Amniotic epithelial cell (primary cell): ENCODE measurements at places on chromosomes 5 and 9.

GRCh38 chr9:87237336-87237735, 260.3 kb upstream of the DAPK1 start:
- peak; percentile 82 for DNase-seq

- peak; percentile 73 for DNase-seq
Observed at GRCh38 chr5:65925044-65925600, 1.3 kb upstream of the ERBIN start.

GRCh38 chr5:53645078-53645477, 84.6 kb downstream of the NDUFS4 start:
- no peak for DNase-seq

- no peak for DNase-seq
Observed at GRCh38 chr9:9523476-9524139, 1089.2 kb downstream of the PTPRD start.

- DNase-seq = no peak
Observed at GRCh38 chr5:27158171-27158570, 119.8 kb upstream of the CDH9 start.

DNA sequence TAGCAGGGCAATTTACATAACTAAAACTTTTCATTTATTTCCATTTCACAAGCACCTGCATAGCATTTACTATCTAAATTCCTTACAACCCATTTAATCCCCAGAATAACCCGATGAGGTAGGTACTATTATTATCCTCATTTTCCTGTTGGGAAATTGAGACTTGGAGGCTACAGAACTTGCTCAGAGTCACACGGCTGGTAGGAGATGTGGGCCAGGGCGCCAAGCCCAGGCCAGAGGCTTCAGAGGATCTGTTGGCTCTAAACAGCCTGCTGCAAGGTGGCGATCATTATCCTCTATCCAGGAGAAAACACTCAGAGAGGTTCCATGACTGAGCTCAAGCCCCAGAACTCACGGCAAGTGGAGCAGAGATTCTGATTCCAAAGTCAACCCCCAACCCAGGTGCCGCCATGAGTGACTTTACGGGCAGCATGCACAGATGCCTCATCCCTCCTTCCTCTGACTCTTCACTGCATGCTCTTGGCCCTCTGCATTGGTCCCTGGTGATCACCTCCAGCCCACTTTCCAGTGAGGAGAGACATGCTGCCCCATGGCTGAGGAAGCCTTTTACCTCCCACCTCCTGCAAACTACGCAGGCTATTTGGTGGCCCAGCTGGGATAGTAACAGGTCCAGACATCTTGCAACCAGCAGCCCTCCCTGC, 168.4 kb upstream of the FSTL4 start:
- no peak for DNase-seq

DNA sequence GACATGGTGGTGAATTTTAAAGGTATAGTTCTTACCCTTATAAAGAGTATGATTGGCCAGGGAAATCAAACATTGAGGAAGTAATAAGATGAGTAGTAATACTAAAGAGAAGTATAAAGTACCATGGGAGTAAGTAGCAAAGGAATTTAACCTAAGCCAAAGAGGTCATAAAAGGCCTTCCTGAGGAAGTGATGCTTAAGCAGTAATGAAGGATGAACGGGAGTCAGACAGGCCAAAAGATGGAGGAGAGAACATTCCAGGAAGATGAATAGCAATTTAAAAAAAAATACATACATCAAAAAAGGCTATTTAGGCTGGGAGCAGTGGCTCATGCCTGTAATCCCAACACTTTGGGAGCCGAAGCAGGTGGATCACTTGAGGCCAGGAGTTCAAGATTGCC, 29.0 kb downstream of the KLHL3 start:
- peak; percentile 14 for DNase-seq

DNA sequence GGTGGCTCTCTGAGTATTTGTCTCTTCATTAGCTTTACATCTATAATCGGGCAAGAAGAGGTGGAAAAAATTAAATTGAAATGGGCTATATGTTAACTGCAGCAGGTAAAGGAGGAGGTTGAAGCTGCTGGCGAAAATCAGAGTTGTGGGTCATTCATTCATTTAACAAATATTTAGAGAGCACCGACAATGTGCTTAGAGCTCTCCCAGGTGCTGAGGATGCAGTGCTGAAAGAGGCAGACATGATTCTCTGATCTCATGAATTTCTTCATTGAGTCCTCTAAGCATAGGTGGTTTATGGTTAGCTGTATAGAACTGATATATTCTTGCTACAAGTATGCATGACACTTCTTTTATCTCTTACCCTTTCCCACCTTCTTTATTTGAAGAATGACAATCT, 243.4 kb downstream of the RFX3 start:
- DNase-seq = no peak

DNA sequence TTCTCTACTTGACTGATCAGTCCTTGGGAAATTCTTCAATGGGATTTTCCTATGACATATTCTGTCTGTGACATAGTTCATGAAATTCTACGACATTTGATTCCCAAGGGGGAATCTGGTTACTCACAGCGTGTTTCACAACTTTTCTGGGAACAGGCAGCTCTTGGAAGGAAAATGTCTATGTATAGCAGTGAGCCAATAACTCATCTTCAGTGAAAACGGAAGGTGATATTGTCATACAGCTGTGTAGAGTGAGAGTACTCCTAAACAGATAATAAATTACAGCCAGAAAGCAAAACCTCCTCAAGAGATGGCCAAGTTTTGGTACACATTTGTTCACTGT, 91.4 kb downstream of the C9orf152 start:
- DNase-seq = peak; percentile 96

DNA sequence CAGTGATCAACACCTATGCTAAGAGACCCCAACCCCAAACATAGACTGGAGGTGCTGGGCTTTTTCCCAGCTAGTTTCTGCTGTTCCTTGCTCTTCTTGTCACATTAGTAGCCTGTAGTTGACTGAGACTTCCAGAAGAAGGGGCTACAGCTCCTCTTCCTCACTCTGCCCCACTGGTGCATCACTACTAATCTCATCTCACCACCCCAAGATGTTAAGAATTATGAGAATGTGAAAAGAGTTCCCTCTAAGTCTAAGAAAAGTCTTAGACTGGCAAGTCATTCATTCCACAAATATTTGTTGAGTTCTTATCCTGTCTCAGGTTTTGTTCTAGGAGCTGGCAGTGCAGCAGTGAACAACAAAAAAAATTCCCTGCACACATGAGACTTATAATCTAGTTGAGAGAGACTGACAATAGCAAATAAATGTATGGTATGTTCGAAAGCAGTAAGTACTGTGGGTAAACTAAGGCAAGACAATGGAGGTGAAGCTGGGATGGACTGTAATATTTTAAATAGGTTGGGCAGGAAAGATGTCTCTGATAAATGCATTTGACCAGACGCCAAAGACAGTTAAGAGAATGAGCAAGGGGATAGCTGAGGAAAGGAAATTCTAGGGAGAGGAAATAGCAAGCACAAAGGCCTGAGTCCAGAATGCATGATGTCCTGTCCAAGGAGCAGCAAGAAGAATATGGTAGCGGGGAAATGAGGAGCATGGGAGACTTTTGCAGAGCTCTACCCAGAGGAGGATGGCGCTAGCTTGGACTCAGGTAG, 92.3 kb downstream of the PTCD2 start:
- DNase-seq = peak; percentile 78

- no peak for DNase-seq
Observed at GRCh38 chr9:134943836-134944235, 26.1 kb upstream of the FCN1 start.

GRCh38 chr5:142684508-142685041, 1.3 kb downstream of the FGF1 start:
- no peak for DNase-seq

DNA sequence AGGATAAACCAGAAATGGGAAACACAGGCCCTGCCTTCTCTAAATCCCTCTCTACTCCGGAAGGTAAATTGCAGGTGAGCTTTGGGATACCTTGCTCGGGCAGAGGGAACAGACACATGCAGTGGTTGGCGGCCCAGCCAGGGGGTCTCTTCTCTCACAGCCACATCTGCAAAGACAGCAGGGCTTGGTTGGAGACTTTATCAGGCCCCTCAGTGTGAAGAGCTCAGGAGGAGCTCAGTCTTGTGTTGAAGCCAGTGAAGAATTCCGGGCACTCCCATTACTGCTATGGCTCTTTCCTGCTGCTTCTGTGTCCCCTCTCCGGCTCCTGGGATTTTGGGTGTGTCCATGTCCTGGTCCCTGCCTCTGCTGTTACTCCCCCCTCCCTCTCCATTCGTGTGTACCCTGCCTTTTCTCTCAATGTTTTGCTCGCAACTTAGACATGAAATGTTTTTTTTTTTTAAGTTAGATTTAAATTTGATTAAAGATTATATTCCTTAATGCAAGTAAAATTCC, 99.8 kb downstream of the TRIO start:
- DNase-seq = no peak

DNA sequence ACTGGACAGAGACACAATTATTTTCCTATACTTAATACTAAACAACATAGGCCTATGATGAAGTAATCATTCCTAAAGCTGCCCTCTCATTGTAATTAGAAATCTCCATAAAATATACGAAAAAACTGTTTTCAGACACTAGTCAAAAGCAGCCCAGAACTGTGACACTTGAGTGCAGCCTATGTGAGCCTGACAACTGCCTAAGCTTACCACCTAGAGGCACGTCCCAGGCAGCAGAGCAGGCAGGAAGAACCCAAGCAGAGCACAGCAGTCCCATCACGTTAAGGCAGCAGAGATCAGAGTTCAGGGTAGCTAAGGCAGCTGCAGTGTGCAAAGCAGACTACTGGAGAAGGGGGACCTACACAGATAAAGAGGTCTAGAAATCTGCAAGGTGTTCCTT, 46.4 kb downstream of the GOLPH3 start:
- DNase-seq = no peak

DNA sequence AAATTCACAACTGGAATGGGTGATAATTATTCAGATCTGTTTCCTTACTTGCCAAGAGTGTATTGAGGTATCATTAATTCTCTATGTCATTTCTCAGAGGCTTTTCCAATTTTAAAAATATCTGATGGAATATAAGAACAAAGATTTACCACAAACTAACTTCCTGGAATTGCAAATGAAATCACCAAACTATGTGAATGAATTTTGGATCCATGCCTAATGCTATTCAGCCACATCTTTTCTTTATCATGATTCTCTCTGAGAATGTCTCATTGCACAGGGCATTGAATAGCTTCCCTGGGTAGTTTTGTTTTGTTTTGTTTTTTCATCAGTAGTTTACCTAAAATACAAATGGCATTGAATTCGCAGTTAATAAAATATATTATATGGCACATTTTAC, 146.9 kb upstream of the FBN2 start:
- peak; percentile 51 for DNase-seq

DNA sequence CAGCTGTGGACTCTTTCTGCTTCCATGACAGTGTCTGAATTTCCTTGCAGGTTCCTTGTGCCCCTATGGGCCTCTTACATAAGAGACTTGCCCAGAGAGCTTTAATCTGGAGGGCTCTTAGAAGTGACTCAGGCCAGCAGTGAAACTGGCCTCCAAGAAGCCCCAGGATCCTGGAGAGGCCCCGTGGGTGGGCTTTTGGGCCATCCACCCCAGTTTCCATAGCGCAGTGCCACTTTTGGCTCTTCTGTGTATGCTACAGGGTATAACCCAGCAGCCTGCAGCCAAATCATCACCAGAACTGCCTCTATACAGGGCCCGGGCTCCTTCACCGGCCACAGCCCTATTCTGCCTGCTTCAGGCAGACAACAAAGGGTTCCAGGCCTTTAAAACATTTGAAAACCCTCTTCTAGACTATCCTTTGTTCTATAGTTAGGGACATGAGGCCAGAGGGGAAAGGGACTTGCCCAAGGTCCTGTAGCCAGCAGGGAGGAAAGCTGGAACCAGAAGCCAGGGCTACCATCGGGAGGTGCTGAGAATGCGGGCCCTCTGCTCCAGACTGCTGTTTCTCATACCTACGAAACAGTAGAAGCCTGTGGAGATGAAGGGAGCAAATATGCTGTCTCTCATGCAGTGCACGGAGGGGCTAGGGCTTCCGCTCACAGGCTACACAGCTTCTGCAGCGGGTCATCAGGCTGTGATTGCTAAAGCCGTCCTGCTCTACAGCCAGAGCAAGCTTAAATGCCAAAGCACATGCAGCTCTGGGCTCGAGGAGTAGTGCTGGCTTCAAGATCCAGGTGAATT, 18.0 kb downstream of the SH3PXD2B start:
- no peak for DNase-seq

- no peak for DNase-seq
Observed at GRCh38 chr9:124258607-124259157, 933 bp downstream of the NEK6 start.

- no peak for DNase-seq
Observed at GRCh38 chr9:7347556-7347955, 452.0 kb downstream of the DMAC1 start.

DNA sequence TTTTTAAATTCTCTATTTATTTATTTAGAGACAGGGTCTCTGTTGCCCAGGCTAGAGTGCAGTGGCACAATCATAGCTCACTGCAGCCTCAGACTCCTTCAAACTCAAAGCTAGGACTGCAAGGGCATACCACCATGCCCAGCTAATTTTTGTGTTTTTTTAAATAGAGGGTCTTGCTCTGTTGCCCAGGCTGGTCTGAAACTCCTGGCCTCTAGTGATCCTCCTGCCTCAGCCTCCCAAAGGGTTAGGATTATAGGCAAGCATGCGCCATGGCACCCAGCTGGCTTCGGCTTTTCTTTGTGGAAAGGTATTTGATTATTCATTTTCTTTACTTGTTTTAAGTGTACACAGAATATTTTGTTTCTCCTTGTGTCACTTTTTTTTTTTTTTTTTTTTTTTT, 5.2 kb downstream of the ZNF346 start:
- DNase-seq = no peak

GRCh38 chr5:88769165-88769564, 113.8 kb downstream of the MEF2C start:
- DNase-seq = no peak

GRCh38 chr5:192970-193831, 1.9 kb downstream of the LRRC14B start:
- DNase-seq = no peak

DNA sequence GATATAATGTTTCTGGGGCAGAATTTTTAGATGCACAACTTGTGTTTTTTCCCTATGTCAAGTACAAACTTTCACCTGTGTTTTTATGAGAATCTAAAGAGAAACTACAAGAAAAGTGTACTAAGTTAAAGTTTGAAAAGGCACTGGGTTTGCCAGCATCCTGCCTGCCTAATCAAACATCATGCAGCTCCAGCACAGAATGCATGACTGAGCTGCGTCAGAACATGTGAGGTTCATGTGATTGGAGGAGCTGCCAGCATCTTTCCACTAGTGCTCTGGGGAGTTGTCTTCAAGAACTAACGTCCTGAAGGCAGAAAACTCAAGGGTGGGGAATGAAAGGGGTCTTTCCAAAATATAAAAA, 46.1 kb upstream of the RIC1 start:
- DNase-seq = no peak

GRCh38 chr5:9128136-9128535, 417.7 kb downstream of the SEMA5A start:
- no peak for DNase-seq

- peak; percentile 48 for DNase-seq
Observed at GRCh38 chr9:135925496-135926133, 18.3 kb upstream of the CAMSAP1 start.

DNA sequence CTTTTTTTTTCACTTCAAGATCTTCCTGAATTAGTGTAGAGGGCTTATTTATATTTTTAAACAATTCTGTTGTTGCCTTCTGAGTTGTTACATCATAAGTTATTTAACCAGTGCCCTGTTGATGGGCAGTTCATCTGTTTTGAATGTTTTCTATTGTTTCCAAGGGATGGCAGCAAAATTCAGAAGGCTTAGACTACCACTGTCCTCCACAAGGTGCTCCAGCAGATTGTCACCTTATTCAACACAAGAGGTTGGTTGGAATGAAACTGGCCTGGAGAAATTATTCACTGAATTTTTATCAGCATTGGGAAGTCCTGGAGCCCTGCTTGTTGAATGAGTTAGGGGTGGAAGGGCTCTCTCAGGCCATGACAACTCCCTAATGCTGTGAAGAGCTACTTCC, 1.3 kb upstream of the KLHL9 start:
- DNase-seq = no peak

GRCh38 chr5:125413496-125414274, 667.2 kb upstream of the ZNF608 start:
- no peak for DNase-seq
